Renal cortical epithelial cell (primary cell): ENCODE measurements at places on chromosomes 13 and 19. TPM values are rescaled to one million over a fixed set of nuclear protein-coding genes. Genes with fewer than 3 reads are reported as not detected.
A peak's percentile ranks its signal among the peaks of the same experiment; 100 is the strongest.

DNA sequence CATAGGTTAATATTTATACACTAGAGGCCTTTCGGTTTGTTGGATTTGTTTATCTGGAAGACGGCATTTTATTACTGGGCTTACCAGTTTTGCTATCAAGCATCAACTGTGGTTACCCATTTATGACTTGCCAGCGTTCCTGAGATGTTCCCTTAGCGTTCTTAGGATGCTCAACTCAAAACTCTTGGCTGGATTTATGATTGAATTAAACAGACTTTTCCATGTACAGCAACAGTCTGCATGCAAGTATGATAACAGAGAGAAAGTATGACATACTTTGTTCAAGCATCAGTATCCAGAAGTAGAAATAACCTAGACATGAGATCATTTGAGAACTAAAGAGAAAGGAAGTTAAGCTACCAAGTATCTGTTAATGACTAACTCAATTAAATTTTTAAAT lies 29.9 kb upstream of the RNF113B start:
- peak; percentile 96 for DNase-seq

Gene C2CD4C
- 0.17 and 0.20 TPM in 2 replicates for total RNA-seq

GRCh38 chr13:32443111-32443510 lies 15.2 kb upstream of the N4BP2L1 start:
- peak; percentile 28 for DNase-seq

- no peak for DNase-seq
Observed at GRCh38 chr13:27004866-27005265, 166.7 kb downstream of the USP12 start.

DNA sequence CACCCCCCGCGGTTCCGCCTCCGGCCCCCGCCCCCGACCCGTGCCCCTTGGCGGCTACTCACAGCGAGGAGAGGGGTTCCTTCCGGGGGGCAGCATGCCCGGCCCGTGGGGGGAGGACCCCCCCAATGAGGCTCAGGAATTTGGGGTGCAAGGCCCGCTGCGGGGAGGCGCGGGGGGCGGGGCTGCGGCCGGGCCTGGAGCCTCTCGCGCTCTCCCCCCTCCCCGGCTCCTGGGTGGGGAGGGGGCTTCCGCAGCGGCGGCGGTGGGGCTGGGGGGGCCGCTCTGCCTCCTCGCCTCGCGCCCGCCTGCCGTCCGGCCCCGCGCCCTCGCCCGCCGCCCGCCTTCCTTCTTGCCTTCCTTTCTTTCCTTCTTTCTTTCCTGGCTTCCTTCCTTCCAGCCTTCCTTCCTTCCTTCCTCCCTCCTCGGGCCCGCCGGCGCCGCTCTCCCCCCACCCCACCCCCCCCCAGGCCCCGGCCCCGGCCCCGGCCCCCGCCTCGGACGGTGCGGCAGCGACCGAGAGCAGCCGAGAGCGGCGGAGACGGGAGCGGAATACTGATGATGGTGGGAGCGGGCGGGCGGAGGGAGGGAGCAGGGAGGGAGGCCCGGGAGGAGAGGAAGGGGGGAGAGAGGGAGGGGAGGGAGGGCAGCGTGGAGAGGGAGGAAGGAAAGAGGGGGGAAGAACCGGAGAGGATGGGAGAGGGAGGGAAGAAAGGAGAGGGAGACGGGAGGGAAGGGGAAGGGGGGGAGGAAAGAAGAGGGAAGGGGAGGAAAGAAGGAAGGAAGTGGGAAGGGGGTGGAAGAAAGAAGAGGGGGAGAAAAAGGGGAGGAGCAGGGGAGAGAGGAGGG lies at the start of gene LRRC4B:
LRRC4B (minus strand) TSS at position 554 of the 846 bp plus-strand sequence. CDS start 19,597 bp downstream, outside the sequence.
- no peak for DNase-seq

DNA sequence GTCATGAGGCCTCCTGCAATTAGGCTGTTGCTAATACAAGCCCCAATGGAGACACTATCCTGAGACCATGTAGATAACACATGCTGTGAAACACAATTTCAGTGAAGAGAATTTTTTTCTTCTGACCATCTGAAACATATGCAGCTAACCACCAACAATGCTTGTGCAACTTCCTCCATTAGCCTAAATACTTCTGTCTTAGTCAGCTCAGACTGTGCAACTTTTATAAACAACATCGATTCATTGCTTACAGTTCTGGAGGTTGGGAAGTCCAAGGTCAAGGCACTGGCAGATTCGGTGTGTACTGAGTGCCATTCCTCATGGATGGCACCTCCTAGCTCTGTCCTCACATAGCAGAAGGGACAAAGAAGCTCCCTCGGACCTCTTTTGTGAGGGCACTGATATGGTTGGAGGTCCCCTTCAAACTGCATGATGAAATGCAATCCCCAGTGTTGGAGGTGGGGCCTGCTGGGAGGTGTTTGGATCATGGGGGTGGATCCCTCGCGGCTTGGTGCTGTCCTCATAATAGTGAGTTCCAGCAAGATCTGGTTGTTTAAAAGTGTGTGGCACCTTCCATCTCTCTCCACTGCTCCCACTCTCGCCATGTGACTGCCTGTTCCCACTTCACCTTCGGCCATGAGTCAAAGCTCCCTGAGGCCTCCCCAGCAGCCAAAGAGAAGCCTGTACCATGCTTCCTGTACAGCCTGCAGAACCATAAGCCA lies 27.7 kb downstream of the STK24 start:
- DNase-seq, result peak; percentile 78

DNA sequence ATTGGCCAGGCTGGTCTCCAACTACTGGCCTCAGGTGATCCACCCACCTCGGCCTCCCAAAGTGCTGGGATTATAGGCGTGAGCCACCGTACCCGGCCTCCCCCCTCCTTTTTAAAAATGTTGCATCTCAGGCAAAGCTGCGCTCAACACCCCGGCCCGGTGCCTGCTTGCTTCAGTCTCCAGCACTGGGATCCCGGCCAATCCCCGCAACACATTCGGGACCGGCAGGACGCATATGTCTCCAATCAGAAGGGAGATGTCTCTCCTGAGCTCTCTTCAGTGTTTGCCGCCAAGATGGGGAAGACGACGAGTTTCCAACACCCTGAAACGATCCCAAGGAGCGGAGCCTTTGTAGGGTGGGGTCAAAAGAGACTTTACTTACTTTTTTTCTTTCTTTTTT lies 16.1 kb downstream of the GNG7 start:
- DNase-seq, result no peak

Gene LGALS14
- total RNA-seq, result not detected in 2 replicates

GRCh38 chr13:79434556-79434955 lies 28.5 kb upstream of the RBM26 start:
- no peak for DNase-seq

Gene DACT3
- total RNA-seq, result not detected in 2 replicates

DNA sequence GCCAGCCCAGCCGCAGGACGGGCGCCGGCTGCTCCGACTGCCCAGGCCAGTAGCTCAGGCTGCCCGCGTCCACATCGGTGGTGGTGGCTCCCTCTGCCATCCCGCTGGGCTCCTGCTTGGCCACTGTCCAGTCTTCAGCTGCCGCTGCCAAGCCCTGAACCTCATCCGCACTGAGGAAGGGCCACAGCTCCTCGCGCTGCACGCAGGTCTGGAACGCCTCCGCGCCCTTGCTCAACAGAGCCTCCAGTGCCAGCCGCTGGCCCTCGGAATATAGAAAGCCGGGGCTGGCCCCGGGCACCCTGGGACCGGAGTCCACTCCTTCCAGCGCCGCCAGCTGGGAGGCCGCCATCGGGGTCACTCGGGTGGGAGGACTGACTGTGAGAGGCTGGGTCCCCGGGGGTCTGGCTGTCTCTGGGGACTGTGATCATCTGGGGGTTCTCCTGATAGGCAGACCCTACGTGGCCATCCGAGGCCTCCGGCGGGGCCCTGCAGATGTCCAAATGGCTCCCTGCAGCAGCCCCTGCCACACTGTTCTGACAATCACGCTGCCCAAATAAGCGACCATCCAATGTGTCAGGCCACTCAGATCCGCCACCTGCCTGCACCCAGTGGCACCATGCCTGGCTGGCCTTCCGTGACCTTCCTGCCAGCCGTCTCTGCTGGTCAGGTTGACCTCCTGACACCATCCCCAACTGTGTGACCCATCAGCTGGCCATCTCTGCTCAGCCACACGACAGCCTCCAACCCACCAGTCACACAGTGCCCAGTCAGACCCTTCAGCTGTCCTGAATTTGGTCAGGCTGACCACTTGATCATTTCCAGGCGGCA lies 1.6 kb downstream of the FAM83E start:
- no peak for DNase-seq

DNA sequence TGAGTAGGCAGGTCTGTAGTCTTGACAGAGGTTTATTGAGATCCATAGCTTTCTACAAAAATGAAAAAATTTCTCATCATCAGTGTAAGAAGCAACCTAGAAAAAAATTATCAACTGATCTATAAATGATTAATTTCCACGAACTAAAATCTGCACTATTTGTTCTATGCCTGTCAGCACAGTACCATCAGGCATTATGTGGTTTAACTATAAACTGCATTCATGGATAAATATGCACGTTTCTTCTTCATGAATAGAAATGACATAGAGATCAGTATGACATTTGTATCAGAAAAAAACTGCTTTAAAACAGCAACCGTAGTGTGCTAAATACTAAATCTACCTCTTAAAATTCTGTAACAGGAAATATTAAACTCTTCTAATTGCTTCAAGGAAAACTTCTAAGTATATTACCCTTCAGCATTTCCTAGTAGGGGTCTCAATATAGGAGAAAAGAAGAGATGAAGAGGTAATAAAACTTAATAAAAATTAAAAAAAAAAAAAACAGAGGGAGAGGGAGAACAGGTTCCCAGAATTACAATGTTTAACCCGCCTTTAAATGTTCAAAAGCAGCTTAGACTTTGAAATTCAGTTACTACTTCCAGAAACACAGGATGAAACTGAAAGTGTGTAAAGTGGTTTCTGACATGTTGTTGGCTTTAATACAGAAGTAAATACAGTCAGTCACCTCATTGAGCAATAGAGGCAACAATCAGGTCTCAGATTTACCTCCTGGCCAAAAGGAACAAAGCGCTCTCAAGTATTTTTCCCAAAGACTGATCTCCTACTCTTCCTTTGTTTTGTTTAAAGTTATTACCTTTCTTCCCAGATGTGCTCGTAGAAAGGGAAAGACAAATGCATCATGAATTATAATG lies 144.4 kb downstream of the DIAPH3 start:
- DNase-seq, result peak; percentile 82

DNA sequence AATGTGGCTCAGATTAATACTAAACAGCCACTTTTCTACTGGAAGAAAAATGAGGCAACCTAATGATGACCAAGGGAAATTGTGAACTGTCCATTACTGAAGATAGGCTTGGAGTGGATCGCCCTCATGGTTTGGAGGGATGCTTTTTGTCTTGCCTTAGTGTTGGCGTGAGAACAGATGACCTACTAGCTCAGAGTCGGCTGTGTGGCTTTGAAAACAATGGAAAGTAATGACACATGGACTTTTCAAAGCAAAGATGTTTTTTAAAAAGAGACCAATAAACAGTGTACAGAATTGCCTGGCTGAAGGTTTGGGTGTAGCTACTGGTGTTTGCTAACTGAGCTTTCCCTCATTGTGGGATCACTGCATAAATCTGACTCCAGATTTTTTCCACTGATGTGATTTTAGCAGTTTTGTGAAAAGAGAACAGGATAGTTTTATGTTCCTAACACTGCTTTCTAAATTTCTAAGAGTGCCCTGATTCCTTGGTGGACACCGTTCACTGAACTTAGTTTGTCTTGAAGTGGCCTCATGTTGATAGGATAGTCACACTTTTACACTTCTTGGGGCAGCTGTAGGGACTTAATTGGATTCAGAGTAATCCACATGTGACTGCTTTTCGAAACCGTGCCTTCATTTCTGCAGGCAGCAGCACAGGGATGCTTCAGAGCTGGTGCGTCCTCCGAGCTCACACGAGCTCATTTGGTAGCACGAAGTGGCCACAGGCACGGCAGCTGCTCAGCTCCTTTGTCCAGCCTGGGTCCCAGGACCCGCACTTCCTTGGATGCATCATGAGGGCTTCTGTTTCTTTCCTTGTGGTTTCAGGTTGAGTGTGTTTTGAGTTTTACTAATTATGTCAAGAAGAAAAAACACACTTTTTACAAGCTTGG lies 4.3 kb downstream of the CEBPG start:
- DNase-seq, result no peak

- DNase-seq, result peak; percentile 43
Observed at GRCh38 chr19:43526884-43527859, at the start of gene ETHE1. Gene ETHE1, minus strand, starts transcription at chr19:43527201. Its CDS starts 24 bp downstream, at chr19:43527177.

DNA sequence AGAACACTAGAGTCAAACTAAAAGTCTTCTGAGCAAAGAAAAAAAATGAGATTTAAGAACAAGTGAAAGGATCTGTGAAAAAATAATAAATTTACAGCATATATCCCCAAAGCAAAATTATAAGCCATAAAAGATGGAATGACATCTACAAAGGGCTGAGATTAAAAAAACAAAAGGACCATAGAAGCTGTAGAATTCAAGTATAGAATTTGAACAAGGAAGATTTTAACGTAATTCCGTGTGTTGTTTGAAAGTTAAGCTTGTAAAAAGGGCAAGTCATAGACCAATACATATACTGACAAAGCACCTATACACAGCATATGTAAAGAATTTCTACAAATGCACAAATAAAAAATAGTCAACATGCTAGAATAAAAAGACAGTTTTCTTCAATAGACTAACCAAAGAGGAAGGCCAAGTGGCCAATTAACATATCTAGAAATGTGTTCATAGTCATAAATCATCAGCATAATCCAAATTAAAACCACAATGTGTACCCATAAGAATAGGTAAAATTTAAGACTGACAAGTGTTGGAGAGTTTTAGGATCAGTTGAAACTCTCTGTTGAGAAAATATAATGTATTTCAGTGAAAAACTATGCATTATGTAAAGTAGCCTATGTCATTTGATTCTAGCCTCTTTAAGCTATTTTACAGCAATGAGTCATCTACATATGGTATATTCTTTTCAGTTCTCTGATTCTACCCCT lies 674.9 kb downstream of the OLFM4 start:
- DNase-seq, result no peak

Gene STRN4
- 47.4 and 91.6 TPM in 2 replicates for total RNA-seq

Gene NCR1
- not detected in 2 replicates for total RNA-seq

GRCh38 chr13:57716295-57716694 lies 84.8 kb downstream of the PCDH17 start:
- peak; percentile 30 for DNase-seq

Gene LILRA6
- total RNA-seq, result not detected in 2 replicates

Gene DZIP1
- total RNA-seq, result 17.4 and 74.6 TPM in 2 replicates

Gene GAPDHS
- total RNA-seq, result not detected in 2 replicates

- DNase-seq, result no peak
Observed at GRCh38 chr13:37413161-37413560, 185.4 kb downstream of the POSTN start.

Gene MISP3
- total RNA-seq, result 1.3 and 1.6 TPM in 2 replicates

DNA sequence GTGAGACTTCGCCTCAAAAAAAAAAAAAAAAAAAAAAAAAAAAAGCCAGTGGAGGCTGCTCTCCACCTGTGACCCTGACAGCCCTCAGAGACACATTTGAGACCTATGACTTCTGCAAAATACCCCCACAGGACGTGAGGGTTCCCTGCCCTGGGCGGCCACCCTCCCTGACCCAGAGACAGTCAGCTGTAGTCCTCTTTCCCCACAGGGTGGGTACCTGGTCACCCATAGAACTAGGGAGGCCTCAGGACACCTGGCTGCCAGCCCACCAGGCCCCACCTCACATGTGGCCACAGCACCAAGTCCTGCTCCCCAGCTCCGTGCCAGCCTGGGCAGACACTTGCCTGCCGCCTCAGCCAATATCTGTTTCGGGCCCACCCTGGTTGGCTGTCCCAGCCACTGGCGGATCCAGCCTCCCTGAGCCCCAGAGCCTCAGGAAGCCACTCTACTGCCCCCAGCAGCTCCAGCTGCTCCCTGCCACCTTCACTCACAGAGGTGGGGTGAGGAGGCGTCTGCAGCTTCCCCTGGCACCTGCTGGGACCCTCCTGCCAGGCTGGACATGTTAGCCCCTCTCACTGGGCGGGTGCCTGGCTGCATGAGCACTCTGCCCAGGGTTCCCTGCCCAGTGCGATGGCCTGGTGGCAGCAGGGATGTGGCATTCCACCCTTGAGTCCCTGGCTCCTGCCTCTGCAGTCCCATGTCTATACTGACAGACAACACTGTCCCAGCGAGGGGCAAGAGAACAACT lies 6.9 kb downstream of the MKNK2 start:
- no peak for DNase-seq

GRCh38 chr13:113591750-113592149 lies 7.2 kb downstream of the TFDP1 start:
- DNase-seq, result no peak
